ENCODE measurements at places on chromosomes 13 and 19.

DNA sequence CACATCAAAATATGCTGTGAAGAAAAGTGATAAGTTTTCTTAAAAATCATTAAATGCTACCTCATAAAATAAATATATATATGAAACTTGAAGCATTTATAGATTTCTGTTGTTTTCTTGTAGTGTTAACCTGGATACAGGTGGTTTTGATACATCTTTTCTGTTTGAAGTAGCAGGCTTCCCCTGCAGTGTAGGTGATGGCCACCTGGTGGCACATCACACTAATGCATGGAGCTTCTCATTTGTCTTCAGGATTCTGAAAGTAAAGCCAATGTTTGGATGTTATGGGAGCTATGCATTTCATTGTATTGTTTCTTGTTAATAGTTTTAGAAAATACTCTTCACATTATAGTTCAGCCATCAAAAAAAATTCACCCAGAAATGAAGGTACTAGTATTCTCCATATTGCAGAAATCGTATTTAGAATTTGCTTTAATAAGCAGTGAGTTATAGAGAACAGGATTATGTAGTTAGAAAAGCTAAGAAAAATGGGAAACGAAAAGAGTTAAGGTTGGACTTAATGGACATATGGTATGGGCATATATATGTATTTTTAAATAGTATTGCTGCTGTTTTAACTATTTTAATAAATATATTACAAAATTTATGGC, 18.7 kb downstream of the GPR180 start:
- no peak for DNase-seq

GRCh38 chr13:92896842-92897241, 329.8 kb upstream of the GPC6 start:
- DNase-seq: no peak

DNA sequence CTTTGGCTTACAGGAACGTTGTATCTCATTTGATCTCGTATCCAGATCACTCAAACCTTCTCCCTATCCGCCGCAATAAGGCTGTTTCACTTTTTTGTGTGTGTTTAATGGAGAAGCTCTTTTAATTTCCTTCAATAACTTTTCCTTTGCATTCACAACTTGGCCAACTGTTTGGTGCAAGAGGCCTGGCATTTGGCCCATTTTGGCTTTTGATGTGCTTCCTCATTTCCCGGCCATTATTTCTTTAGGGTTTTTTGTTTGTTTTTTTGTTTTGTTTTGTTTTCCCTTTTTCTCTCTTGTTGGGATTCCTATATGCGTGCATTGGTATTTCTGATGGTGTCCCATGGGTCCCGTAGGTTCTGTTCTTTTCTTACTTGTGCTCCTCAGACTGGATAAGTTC, 6.1 kb upstream of the UPF3A start:
- no peak for DNase-seq

DNA sequence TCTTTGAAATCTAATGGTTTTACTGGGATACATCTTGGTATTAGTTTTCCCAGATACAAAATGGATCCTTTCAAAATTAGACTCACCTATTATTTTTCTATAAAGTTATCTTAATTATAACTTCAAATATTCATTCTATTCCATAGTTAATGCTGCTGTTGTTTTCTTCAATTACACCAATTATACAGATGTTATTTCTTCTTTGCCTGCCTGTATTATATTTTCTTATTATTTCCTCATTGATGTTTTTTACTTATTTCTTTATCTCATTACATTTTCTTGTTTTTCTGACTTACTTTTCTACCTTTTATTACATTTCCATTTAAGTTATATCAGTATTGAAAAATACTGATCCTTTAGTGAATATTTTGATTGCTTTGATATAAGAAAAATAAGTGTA, 40.9 kb downstream of the SPACA7 start:
- DNase-seq: no peak

GRCh38 chr13:71842003-71842402, 25.0 kb downstream of the DACH1 start:
- no peak for DNase-seq

- peak; percentile 43 for DNase-seq
Observed at GRCh38 chr13:42420304-42420703, 148.4 kb downstream of the AKAP11 start.

- DNase-seq: no peak
Observed at GRCh38 chr13:101624981-101625380, 172.5 kb downstream of the ITGBL1 start.

DNA sequence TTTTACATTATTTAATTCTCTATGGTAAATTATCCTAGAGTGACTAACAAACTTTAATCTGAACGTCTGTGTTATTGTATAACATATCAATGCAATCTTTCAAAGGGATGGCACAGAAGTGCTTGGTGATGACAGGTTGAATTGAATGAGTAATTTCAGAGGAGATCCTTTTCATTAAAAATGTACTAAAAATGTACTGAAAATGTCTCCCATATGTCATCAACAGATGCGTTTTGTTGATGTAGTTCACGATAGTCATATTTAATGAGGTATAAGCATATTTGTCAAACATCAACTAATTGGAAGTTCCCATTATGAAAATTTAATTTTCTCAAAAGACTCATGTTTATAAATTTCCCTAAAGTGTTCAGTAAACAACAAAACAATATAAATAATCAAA, 1434.7 kb upstream of the PCDH20 start:
- DNase-seq: no peak

DNA sequence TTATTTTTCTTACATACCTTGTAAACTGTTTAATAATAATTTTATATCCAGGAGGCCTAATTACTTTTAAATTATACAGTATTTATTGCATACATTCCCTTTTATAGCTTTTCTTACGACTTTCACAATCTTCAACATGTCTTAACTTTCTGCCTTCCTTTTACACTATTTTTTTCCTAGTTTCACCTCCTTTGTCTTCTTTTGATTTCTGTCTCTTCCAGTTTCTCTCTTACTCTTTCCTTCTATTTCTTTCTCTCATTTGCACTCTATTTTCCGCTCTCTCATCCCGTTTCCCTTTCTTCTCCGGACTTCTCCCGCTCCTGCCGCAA, 11.5 kb downstream of the ZNF552 start:
- DNase-seq: no peak

DNA sequence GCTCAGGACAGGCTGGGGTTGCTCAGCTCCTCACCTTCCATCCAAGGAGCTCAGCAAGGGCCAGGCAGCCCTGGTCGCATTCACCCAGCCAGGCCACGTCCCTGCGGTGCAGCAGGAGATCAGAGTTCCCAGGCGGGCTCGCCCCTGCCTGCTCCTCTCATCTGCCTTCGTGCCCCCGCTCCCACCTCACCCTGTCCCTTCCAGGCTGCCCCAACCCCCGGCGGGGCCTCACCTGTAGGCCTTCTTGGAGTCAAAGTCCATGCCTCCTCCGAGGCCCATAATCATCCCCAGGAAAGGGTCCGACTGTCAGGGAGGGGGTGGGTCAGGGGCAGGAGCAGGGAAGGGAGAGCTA, 1.3 kb upstream of the RINL start:
- no peak for DNase-seq

DNA sequence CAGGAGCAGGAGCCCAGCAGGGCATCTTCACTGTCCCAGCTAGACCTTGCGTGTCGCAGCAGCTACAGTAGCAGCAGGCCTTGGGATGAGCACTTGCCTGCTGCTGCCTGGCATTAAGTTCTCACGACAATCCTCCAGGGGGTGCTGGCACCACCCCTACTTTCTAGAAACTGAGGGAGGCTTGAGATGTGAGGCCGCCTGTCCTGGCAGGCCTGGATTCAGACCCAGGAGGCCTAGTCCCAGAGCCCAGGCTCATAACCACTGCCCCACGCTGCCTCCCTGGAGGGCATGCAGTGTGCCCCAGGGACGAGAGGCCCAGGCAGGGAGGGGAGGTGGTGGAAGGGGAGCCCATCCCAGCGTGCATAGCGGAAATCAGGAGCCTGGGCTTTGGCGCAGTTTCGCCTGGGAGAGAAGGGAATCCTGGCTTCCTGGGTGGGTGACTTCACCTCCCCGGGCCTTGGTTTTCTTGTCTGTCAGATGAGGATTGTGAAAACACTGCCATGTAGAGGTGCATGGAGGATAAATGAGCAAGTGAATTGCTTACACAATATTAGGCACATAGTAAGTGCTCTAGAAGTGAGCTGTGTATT, 26.1 kb downstream of the PPP5C start:
- DNase-seq: no peak

DNA sequence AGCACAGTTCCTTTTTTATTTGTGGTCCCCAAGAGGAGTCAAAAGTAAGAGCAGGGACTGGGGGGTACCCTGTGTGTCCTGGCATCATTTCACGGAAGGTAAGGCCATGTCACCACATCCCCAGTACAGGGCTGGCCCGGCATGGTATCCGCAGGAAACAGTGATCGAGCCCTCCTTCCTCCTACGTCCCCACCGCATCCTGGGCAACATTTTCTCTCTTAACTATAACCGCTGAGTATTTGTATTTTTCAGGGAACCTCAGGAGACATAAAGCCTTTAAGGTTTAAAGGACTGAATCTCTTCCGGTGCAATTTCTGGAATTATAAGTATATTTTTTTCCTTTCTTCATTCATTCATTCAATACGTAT, 13.6 kb upstream of the LATS2 start:
- no peak for DNase-seq

- no peak for DNase-seq
Observed at GRCh38 chr19:54469496-54469934, 3.6 kb downstream of the CDC42EP5 start.

DNA sequence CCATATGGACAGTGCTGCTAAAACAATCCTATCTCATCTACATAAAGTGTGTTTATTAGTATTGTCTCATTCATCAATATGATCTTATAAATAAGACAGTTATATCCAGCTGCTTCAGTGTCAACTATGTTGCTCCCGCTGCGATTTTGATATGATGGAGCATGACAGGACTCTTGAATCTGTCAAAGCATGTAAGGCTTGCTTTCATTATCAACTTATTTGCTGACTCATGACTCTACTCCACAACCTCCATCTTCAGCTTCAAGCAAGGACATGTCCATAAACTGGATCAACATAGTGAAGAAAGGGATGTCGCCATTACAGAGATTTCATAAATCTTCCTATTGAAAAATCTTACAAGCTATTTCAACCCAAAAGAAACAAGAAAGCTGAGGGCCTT, 2812.6 kb downstream of the PCDH9 start:
- DNase-seq: no peak

- DNase-seq: no peak
Observed at GRCh38 chr13:111291908-111292307, 28.5 kb upstream of the TEX29 start.

DNA sequence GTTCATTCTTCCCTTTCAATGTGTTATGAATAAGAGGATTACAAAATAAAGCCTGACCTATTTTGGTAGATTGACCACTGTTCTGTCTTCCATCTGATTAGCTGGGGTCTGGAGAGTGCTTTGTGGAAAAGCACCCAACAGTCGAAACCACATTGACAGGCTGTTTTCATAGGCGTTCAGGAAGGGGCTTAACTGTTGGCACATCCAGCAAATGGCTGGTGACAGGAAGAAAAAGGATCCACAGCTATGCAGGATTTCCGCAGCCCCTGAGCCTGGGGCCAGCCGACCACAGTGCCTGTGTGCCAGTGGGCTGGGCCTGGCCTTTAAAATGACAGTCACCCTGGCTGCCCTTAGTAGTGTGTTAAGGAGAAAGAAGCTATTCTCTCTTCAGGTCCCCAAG, 113.3 kb downstream of the SIPA1L3 start:
- DNase-seq: no peak

GRCh38 chr19:55095260-55096060, 19.8 kb downstream of the EPS8L1 start:
- no peak for DNase-seq

DNA sequence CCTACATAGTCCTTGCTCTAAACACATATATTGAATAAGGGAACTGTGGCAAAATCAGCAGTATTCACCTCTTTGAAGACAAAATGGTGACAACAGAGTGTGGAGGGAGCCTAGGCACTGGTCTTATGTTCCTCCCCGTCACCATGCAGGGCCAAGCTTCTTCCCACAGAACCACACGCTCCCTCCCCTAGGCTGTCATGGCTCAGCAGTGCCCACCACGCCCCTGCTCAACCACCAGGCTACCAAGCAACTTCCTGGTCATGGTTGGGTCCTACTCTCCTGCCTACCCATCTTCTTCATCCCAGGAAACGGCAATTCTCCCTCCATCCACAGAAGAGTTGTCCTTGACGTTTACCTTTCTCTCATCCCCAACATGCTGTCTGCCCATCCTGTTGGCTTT, 126.1 kb downstream of the CRYL1 start:
- no peak for DNase-seq

GRCh38 chr19:41997851-41998229, 3.8 kb upstream of the ATP1A3 start:
- DNase-seq: no peak

- no peak for DNase-seq
Observed at GRCh38 chr19:2495130-2495641, 19.3 kb downstream of the GADD45B start.
